ENCODE measurements at places on chromosomes 12 and 14.

- H3K4me3 ChIP-seq = no peak overlapping the region
- H3K4me1 ChIP-seq = peaks cover 7% of the 10 kb centered on the region
- no peak for DNase-seq
- peaks cover 91% of the 10 kb centered on the region for H3K36me3 ChIP-seq
- no peaks in the 10 kb centered on the region for H3K27me3 ChIP-seq
These were observed 31.2 kb downstream of the FBXO21 start for GRCh38 chr12:117158911-117159553.

DNA sequence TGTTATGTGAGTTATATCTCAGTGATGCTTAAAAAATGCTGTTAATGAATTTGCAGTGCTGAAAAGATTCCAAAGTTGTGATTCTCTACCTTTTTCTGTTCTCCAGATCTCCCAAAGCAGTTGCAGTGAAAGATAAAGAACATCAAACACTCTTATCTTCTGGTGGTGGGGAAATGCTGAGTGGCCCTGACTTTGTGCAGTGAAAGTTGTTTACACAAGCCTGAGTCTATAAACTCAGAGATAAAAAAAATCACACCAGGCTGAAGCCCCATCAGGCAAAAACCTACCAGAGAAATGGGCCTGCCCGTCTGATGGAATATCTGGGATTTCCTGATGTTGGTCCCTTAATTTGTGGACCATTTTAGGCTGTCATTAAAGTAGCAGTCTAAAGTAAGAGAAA is 46.1 kb downstream of the RASSF3 start:
- peaks cover 5% of the 10 kb centered on the region for H3K36me3 ChIP-seq
- peak overlapping the region; percentile 81 for H3K27ac ChIP-seq
- peaks cover 90% of the 10 kb centered on the region for H3K4me1 ChIP-seq
- H3K4me3 ChIP-seq = peak overlapping the region; percentile 31
- H3K27me3 ChIP-seq = no peaks in the 10 kb centered on the region
- no peak for DNase-seq

DNA sequence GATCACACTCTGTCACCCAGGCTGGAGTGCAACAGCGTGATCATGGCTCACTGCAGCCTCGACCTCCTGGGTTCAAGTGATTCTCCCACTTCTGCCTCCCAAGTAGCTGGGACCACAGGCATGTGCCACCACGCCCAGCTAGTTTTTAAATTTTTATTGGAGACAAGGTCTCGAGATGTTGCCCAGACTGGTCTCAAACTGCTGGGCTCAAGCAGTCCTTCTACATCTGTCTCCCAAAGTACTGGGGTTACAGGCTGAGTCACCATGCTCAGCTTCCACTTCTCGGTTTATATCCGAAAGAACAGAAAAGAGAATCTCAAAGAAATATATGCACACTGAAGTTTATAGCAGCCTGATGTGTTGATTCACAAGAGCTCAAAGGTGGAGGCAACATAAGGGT is 107.5 kb downstream of the SCARB1 start:
- H3K4me3 ChIP-seq = no peak overlapping the region
- DNase-seq = no peak
- H3K27ac ChIP-seq = no peak overlapping the region
- H3K36me3 ChIP-seq = no peaks in the 10 kb centered on the region

DNA sequence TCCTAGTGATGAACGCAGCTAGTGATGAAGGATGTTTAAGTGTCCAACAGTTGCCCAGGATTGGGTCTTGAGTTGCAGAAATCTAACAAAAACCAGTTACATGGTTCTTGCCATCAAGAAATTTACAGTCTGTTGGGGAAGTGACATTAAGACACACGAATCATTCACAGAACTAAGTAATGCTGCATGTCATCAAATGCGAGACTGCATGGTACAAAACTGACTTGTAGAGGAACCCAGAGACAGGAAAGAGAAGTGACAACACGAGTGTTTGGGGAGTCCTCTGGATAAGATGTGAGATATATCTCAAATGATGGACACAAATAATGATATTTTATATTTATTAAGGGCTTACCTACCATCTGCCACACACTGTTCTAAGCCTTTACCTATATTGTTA is 6.1 kb upstream of the SYNE3 start:
- H3K36me3 ChIP-seq = no peaks in the 10 kb centered on the region
- peak overlapping the region; percentile 83 for H3K4me3 ChIP-seq
- H3K27me3 ChIP-seq = no peaks in the 10 kb centered on the region
- peak overlapping the region; percentile 99 for H3K27ac ChIP-seq
- H3K4me1 ChIP-seq = peaks cover 91% of the 10 kb centered on the region

GRCh38 chr14:56811593-56812363 is 1.5 kb upstream of the OTX2 start:
- H3K27me3 ChIP-seq = peaks cover 90% of the 10 kb centered on the region
- peaks cover 19% of the 10 kb centered on the region for H3K4me1 ChIP-seq
- no peak overlapping the region for H3K4me3 ChIP-seq

GRCh38 chr12:10094646-10095395 is 4.0 kb downstream of the CLEC1A start:
- peaks cover 1% of the 10 kb centered on the region for H3K27me3 ChIP-seq
- no peak overlapping the region for H3K4me3 ChIP-seq
- H3K27ac ChIP-seq = no peak overlapping the region
- no peak for DNase-seq

DNA sequence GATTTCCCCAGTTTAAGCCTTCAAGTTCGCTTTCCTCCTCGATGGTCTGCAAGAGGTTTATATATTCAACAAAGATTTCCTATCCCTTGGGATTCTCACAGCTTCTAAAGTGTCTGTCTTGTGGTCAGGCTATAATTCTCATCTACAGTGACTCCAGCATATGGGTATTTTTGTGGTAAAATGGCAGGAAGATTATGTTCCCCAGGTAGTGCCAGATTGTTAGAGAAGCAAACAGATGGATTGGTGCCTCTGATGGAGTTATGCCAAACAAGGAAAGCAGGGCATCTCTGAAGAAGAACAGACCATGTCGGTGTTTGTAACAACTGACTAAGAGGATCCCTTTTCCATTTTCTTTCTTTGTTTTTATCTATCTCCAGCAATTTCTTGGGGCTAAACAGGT is 5.5 kb upstream of the CCDC175 start:
- H3K36me3 ChIP-seq = no peaks in the 10 kb centered on the region
- H3K27ac ChIP-seq = no peak overlapping the region
- H3K27me3 ChIP-seq = peaks cover 6% of the 10 kb centered on the region
- DNase-seq = no peak
